ENCODE measurements at places on chromosomes 2 and 18. TPM values are rescaled to one million over a fixed set of nuclear protein-coding genes. Genes with fewer than 3 reads are reported as not detected.

GRCh38 chr2:237192881-237193280, 107.2 kb downstream of the COPS8 start:
- DNase-seq, result no peak

DNA sequence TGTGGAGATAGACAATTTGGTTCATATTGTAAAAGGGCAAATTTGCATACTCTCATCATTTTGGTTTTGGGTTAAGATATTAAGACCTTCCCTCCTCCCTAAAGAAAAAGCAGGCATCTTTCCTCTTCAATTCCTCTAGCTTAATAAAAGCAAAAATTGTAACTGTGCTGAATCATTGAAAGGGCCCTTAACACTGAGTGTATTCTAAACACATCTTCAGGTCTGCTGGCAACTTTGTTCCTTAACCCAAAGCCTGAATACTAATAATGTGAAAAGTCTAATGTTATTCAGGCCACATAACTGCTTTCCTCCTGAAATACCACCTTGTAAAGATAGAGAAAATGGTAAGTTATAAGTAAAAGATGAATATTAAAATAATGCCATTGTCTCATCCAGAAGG, 1200.5 kb upstream of the FAM98A start:
- DNase-seq, result no peak

- peak; percentile 63 for DNase-seq
Measured at GRCh38 chr2:37648331-37649011, 23.0 kb downstream of the CDC42EP3 start.

DNA sequence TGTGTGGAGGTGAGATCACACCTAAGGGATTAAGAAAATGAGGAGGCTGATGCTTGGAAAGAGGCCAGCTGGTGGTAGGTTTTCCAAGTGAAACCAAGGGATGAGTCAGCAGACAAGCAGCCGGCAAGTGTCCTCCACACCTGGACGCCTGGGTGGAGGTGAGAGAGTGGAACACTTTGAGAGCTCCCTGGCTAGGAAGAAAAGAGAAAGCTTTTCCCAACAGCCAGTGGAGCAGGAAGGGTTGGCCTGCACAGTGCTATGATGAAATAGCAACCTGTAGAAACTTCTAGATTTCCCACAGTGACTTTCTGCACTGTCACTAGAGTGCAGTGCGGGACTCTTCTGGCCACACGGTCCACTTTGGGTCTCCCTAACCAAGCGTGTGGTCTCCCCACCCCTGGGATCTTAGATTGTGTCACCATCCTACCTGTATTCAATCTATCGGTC, 19.6 kb upstream of the IL37 start:
- no peak for DNase-seq

The PSTPIP2 gene
- total RNA-seq, result 9.4 TPM

DNA sequence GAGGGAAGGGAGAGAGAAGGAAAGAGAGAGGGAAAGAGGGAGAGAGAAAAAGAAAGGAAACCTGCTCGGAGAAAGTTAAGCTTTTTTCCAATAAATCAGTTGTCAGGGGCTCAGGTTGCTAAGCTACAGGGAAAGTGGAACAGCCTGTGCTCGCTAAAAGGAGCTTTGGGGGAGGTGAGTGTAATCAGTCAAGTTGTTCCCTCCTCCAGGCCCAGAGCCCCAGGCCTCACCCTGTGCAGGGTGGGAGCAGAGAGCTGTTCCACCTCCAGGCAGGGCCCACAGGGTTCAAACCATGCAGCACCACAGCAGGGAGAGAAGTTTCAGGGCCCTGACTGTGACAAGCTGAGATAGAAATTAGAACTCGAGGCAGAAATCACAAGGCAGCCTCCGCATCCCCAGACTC, 56.4 kb upstream of the PPP1CB start:
- DNase-seq, result no peak

DNA sequence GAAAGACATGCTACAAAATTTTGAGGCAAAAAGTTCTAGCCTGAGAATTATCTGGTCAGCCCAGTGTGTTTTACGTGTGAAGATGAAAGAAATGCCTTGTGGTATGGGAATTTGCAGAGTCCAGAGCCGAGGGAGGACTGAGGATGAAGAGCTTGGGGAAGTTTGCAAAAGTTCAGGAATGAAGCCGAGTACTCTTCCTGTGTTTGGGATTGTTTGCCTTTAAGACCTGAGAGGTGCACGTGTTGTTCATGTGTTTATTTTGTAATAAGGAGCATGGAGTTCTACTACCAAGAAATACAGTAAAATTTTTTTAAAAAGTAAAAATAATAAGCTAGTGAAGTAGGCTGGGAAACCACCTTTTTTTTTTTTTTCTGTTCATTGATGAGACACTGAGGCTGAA, 14.8 kb downstream of the SETBP1 start:
- no peak for DNase-seq

GRCh38 chr2:101442667-101443061, 32.2 kb downstream of the RFX8 start:
- no peak for DNase-seq

Measured in adrenal gland (tissue), 19 donors.